ENCODE measurements at places on chromosomes 16 and 17.
A peak's percentile ranks its signal among the peaks of the same experiment; 100 is the strongest.

- ATAC-seq, result no peak
Measured at GRCh38 chr17:74523308-74523707, 8.0 kb downstream of the CD300LB start.

GRCh38 chr17:42563543-42563942 is 1.6 kb downstream of the COASY start:
- no peak for ATAC-seq

DNA sequence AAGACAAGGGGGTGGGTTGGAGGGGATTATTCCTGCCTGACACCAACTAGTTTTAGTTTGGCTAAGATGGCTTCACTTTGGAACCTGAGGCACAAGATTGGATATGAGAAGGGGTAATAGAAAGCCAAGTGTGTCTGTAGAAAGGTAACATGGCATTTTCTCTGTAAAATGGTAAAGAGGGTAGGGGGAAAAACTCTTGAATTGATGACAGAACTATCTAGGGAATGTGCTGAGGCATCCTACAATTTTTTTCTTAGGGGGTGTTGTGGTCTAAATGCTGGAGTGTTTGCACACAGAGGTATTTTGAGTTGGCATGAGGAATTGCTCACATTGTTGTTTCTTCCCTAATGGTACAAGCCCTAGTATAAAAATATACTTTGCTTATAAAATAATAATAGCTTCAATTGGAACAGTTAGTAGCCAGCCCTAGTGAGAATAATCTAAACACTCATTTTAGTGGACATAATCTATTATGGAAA is 25.8 kb downstream of the YPEL2 start:
- no peak for ATAC-seq

DNA sequence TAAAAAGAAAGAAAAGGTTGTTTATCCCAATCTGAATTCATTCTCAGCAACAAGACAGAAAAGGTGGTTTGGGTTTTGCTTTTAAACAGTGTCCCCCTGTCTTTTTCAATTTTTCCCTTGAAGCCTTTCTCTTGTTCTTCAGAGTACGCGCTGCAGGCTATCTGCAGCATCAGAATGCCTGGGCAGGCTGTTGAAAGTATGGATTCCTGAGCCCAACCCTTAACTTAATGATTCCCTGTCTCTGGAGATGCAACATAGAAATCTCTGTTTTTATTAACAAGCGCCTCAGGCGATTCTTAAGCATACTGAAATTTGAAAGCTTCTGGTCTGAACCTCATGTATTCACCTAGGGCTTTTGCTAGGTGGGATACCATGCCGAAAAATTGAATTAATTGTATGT is 32.1 kb downstream of the DGKE start:
- ATAC-seq, result no peak

DNA sequence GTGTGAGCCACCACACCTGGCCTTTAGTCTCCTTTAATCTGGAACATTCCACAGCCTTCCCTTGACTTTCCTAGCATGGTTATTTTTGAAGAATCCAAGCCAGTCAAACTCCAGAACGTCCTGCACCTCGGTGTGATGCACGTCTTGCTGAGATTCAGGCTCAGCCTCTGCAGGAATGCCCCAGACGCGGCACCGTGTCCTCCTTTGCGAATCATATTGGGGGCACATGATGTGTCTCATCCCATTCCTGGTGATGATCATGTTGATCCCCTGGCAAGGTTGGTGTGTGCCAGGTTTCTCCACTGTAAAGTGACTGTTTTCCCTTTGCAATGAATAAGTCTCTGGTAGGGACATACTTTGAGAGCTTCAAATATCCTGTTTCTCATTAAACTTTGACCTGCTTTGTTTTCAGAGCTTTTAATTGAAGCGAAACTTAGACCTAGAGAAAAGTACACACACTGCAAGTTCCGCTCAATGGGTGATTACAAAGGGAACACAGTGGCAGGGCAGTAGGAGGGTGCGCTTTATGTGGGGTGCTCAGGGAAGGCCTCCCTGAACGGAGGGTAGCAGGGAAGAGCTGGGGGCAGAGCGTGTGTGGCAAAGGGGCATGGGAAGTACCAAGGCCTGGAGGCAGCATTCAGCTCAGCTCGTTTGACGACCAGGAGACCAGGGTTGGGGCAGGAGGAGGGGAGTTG is 9.6 kb upstream of the ATP2C2 start:
- no peak for ATAC-seq

DNA sequence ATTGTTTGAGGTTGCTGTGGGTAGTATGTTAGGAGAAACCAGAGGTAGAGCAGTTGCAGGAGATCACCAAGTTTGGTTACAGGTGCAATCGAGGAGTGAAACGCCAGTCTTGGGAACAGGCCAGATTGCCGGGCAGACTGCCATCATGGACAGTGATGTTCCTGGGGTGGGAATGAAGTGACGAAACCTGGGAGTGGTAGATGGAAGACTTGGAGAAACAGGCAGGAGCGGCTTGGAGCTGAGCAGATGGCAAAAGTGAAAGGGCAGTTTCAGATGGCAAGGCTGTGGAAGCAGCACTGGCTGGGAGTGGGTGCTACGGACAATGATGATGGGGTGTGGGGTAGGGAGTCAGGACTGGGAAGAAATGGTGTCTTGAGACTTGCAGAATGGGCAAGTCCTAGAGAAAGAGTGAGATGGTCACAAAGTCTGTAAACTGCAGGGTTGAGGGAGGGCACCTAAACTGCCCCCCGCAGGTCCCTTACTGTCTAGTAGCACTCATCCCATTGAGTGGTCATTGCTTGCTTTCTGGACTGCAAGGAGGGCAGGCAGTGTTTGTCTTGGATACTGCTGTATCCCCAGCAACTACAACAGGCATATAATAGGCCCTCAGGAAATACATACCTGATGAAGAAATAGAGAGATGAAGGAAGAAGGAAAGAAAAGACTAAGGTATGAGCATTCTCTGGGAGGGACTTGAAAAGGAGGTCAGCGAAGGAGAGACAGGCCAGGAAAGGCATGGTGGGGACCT is 29.5 kb upstream of the ULK2 start:
- peak; percentile 51 for ATAC-seq

- ATAC-seq, result peak; percentile 57
Measured at GRCh38 chr16:56742030-56742984, 12.4 kb downstream of the NUP93 start.

GRCh38 chr17:72517413-72518158 is 396.8 kb downstream of the SOX9 start:
- no peak for ATAC-seq

- ATAC-seq, result no peak
Measured at GRCh38 chr16:15053904-15054303, 2.0 kb downstream of the NTAN1 start.

DNA sequence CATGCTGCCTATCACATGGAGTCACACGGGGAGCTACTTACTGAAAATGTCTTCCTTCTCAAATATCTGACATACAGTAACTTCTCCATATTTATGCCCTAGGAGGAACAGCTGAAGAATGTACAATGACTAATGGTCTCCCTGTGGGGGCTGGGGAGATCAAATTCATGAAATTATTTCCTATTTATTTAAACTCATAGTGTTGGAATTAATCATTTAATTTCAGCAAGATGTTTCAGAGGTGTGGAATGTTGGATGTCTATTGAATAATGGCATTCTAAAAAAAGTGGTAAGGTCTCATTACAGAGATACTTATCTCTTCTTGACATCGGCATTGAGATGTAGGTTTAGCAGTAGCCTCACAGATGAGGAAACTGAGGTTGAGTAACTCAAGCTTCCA is 214.3 kb upstream of the CDH11 start:
- no peak for ATAC-seq

- peak; percentile 14 for ATAC-seq
Measured at GRCh38 chr16:88910284-88911135, 44.0 kb upstream of the PABPN1L start.

GRCh38 chr17:78985395-78985794 is 5.7 kb upstream of the LGALS3BP start:
- no peak for ATAC-seq

DNA sequence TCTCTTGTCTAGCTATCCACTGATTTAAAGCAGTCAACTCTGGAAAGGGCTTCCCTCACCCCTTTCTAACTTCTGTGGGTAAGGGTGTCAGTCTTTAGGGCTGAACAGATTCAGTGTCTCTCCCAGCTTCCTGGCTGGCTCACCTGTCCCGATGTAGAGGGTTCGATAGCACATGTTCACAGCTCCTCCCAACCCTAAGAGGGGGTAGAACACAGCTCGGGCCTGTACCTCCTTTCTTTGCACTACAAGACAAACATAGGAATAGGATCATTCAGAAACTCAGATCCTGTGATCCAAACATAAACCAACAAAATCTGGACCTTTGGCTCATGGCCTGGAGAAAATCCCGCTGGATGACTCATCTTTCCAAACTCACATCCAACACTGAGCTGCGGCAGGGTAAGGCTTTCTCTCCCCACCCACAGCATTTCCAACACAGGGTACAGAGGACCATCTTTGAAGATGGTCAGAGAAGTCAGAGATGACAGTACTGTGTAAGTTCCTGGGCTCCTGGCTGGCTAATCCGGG is 5.8 kb upstream of the DHRS13 start:
- ATAC-seq, result peak; percentile 75

DNA sequence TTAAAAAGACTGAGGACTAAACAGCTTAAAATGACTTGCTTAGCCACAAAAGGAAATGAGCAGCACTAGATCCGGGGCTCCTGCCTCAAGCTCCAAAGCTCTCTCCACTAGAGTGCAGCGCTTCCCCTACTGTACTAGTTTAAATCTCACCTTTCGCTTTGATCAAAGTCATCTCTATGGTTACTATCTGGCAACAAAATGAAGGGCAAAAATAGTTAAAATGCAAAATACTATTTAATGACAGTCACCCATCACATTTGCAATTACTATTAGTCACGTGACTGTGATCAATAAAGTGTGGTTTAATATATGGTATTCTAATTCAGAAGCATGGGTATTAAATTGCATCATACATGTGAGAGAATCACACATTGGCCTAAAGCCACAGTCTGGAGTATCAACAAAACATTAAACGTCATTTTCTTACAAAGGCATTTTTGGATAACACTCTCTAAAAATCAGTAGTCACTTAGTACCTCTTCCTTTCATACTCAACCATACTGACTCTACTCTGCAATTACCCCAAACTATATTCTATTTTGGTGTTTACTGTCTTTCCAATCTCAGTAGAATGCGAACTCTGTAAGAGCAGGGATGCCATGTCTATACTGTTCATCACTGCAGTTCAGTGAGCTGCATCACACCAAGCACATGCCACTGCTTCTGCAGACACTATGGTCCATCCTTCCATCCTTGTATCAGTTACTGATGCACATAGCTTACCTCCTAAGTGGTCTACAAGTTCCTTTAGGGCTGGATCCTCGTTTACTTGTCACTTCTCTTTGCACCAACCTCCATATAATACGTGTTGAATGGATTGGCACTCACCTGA is 6.2 kb downstream of the PSMD12 start:
- no peak for ATAC-seq

GRCh38 chr16:9971907-9972306 is 210.3 kb downstream of the GRIN2A start:
- no peak for ATAC-seq

- no peak for ATAC-seq
Measured at GRCh38 chr17:72790190-72790589, 302.3 kb downstream of the SLC39A11 start.

DNA sequence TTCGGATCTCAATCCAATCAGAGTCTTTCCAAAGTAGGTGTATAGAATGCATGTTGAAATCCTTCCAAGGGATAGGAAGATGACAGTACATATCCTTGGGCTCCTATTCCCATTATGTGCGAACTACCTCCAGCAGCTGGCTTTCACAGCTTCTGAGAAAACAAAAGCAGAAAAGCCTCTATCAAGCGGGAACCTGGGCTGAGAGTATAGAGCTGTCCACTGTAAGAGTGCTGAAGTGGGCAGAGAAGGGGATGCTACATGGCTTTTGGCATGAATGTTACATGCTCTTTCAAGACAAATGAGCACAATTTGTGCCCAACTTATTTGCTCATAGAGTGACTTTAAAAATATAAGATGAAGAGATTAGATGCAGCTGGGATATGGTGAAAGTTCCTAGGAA is 993.5 kb downstream of the CDH8 start:
- ATAC-seq, result no peak

DNA sequence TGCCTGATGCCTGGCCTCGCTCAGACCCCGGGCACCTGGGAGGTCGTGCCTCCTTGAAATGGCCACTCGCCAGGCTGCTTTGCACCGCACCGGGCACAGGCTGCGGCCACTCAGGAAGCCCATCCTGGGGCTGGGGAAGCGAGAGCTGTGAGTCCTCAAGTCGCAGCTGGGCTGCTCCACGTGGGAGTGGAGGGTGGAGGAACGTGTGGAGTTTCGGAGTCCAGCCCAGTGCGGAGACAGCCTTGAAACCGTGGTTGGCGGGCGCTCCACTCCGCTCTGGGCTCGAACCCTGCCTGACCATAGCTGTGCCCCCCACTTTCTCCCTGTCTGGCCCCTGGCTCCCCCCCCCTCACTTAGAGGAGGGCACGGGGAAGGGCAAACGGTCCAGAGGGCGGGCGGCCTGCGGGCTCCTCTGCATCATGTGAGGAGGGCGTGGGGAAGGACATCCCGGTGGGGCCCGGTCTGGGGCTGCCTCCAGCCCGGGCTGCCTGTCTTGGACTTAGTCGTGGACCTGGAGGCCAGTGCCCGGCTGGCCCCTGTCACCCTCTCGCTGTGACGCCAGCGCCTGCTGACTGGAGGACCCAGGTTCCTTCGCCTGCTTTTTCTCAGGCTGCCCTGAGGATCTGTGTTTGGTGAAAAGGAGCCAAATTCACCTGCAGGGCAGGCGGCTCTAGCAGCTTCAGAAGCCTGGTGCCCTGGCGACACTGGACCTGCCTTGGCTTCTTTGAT is 2.5 kb downstream of the UBE2I start:
- no peak for ATAC-seq

- ATAC-seq, result no peak
Measured at GRCh38 chr17:32936186-32936893, 8.4 kb downstream of the TMEM98 start.

GRCh38 chr17:12421646-12422306 is 243.9 kb upstream of the MYOCD start:
- no peak for ATAC-seq

- no peak for ATAC-seq
Measured at GRCh38 chr17:80181431-80181830, 11.6 kb downstream of the CARD14 start.

DNA sequence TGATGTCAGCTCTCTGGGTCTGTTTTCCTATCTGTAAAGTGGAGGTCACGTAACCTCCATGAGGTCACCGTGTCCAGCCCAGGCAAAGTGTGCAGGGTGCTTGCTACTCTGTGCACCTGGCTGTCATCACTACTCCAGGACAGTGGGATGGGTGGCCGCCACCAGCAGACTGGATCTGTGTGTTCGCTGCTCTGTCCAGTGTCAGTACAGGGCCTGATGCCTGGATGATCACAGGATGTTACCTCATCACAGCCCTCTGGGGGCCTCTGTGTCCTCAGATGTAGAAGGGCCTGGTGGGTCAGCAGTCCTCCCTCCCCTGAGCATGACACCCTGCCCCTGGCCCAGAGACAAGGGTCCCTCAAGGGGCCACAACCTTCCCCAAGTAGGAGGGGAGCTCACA is 80.0 kb downstream of the KCNJ18 start:
- no peak for ATAC-seq

- peak; percentile 52 for ATAC-seq
Measured at GRCh38 chr16:50697881-50698767, 4.7 kb downstream of the NOD2 start.

- ATAC-seq, result no peak
Measured at GRCh38 chr17:66675273-66675990, 159.5 kb upstream of the CACNG5 start.

All from gastroesophageal sphincter (tissue), 4 donors.